Heart left ventricle (tissue), 16 donors: ENCODE measurements at places on chromosomes 12 and 14. TPM values are rescaled to one million over a fixed set of nuclear protein-coding genes. Genes with fewer than 3 reads are reported as not detected.

The INHBE gene
- 0.64 TPM for total RNA-seq

The JPH4 gene
- 0.10 TPM for total RNA-seq

The SLC2A14 gene
- not detected for total RNA-seq

The SLC5A8 gene
- total RNA-seq: not detected

The SMIM41 gene
- total RNA-seq: not detected

The GPR65 gene
- total RNA-seq: 0.50 TPM

The LMBR1L gene
- 26.6 TPM for total RNA-seq

The NELL2 gene
- total RNA-seq: not detected

The CLEC2A gene
- total RNA-seq: not detected

The SYCP3 gene
- total RNA-seq: not detected

The KRT83 gene
- total RNA-seq: not detected

The KLRC1 gene
- 1.2 TPM for total RNA-seq

The SLCO1B1 gene
- not detected for total RNA-seq

The DAO gene
- not detected for total RNA-seq

The STAT6 gene
- total RNA-seq: 38.4 TPM

The KRT78 gene
- total RNA-seq: not detected

The OTX2 gene
- not detected for total RNA-seq

The SERPINA3 gene
- total RNA-seq: 105 TPM

The KIF26A gene
- 9.3 TPM for total RNA-seq

The POTEM gene
- total RNA-seq: not detected
